ENCODE measurements at places on chromosomes 13 and 19.

- DNase-seq, result peak; percentile 27
Measured at GRCh38 chr19:51259348-51260245, 8.7 kb downstream of the SIGLECL1 start.

DNA sequence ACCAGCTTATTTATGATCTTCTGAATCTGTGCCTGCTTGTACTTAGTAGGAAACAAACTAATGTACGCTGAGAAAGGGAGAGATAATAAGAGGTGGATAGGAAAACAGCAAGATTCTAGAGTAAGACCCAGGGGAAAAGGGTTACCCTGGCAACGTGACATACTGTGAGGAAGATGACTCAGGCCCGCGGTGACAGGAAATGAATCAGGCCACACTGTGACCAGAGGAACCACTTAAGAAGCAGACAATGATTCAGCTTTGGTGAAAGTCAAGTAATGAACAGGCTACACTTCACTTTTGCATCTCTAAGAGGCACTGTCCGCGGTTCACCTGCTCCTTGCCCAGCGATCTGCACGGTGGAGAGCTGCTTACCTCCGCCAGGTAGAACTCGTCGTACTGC lies 158.2 kb downstream of the NALCN start:
- DNase-seq, result peak; percentile 41

- DNase-seq, result peak; percentile 43
Measured at GRCh38 chr19:43524922-43525835, 1.8 kb downstream of the ETHE1 start.

DNA sequence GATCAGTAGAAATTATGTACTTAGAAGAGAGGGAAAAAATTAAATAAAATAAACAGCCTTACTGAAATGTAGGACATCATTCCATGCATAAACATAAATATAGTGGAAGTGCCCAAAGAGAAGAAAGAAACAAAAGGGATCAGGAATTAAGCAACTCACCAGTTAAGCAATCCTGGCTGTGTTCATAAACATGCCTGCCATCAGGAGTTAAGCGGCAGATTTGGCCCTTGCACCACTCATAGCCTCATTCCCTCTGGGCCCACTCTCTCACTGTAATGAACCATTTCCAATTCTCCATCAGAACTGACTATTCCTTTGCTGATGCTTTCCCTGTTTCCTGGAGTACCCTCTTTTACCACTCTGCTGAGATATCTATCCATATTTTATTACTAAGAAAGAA lies 281.4 kb downstream of the LHFPL6 start:
- DNase-seq, result no peak

- DNase-seq, result no peak
Measured at GRCh38 chr19:3467437-3468198, 12.7 kb downstream of the SMIM24 start.

GRCh38 chr13:89574077-89574476 lies 1773.4 kb upstream of the MIR17HG start:
- no peak for DNase-seq

- DNase-seq, result no peak
Measured at GRCh38 chr19:48806818-48807589, 3.8 kb downstream of the BCAT2 start.

- DNase-seq, result no peak
Measured at GRCh38 chr13:97484301-97484700, 50.3 kb downstream of the RAP2A start.

DNA sequence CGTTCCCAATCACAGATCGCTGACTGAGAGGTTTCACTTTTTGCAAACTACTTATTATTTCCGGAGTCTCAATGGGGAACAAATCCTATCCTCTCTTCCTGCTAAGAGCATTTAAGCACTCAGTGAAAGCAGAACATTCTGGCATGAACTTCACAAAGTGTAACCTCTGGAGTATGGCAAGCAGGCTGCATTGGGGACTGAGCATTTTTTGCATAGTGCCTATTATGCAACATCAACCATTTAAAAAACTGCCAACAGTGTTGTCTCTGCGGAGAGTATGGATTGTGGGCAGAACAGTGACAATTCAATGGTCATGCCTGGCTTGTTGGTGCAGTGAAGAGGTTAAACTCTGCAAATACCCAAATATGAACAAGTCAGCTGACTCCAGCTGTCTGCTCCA lies 484.6 kb downstream of the OLFM4 start:
- DNase-seq, result no peak

DNA sequence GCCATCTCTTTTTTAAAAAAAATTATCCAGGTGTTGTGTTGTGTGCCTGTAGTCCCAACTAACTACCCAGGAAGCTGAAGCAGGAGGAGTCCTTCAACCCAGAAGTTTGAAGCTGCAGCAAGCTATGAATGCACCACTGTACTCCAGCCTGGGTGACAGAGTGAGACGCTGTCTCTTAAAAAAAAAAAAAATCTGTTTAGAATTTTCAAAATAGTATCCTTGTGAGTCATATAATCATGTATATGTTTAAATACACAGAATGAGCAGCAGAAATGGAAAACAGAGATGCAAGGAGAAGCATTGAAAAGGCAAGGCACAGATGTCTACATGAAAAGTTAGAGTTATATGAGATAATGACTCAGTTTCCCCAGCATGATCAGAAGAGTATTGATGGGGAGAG lies 31.2 kb downstream of the SYDE1 start:
- DNase-seq, result no peak

GRCh38 chr13:108463340-108463739 lies 166.1 kb upstream of the MYO16 start:
- DNase-seq, result no peak

GRCh38 chr13:113412440-113412839 lies 40.8 kb downstream of the ADPRHL1 start:
- no peak for DNase-seq
